ENCODE measurements at places on chromosomes 2 and 18.

DNA sequence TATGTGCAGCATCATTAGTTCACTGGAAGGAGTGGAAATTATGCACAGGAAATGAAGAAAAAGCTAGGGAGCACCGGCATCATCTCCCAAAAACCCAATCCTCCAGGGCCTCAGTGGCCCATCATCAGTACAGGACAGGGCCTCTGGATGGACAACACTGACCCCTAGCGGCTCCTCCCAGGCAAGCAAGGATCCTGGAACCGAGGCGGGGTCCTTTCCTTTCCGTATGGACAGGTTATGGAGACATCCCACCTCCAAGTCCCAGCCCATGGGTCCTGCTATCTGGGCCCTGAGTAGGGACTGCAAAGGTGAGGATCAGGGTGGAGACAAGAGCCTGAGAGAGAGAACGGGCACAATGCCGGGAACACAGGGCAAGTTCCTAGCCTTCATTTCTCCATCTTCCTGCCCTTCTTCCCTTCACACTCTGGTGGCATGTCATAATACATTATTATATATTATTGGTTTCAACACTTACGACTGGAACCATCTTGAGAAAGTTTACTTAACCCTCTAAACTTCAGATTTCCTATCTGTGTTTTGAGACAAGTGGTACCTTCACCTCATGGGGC is 68.2 kb downstream of the ZNF516 start:
- no peak for DNase-seq

GRCh38 chr2:62337403-62337802 is 141.5 kb downstream of the B3GNT2 start:
- DNase-seq, result no peak

- no peak for DNase-seq
These were observed 44.7 kb upstream of the TMEM131 start for GRCh38 chr2:98040331-98040939.

- DNase-seq, result no peak
These were observed 322.1 kb upstream of the TANK start for GRCh38 chr2:160838147-160838546.

DNA sequence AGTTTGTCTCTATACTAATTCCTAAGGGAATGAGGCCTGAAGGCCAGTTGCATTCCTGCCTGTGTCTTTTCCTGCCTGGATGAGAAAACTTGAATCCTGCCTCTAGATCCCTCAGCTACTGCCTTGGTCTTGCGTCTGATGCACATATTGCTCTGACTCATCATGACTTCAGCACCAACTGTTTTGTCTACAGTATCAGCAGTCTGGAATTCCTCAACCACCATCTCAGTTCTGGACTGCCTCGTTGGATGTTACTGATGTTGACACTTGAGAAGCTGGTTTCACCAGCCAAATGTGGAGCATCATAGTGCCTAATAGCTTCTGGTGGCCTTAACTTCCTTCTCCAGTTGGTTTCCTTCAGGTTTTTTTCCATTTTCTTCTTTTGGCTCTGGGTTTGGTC is 211.0 kb downstream of the CTNNA2 start:
- DNase-seq, result no peak

DNA sequence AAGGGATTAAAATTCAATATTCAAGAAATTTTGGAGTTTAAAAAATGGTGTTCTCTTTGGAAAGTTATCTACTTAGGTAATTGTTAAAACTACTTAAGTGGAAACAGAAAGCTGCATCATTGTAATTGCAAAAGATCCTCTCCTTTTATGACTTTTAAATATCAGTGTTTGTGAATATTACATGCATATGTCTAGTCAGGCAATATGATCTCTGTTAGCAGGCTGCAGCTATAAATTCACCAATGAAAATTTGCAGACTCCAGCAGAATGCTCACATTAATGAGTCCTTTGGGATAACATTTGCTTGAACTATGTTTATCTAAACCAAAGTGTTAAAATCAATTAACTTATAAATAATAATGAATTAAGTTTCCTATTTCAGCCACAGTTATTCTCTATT is 59.2 kb upstream of the CSRNP3 start:
- DNase-seq, result no peak

DNA sequence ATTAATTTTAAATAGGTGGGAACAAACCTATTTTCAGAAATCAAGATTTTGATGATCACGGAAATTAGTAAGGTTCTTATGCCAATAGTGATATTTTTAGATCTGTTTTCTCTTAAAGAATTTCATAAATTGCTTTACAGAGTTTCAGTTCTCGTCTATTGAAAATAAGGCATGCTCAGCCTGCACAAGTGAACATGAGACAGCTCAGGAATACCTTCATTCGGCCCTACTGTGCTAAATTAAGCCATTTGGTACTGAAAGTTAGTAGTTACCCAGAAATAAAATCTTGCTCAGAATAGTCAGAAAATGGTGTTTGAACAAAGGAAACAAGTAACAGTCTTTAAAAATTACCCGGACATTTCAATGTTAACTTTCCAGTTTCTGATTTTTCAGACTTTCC is 60.4 kb downstream of the DLGAP1 start:
- DNase-seq, result no peak

DNA sequence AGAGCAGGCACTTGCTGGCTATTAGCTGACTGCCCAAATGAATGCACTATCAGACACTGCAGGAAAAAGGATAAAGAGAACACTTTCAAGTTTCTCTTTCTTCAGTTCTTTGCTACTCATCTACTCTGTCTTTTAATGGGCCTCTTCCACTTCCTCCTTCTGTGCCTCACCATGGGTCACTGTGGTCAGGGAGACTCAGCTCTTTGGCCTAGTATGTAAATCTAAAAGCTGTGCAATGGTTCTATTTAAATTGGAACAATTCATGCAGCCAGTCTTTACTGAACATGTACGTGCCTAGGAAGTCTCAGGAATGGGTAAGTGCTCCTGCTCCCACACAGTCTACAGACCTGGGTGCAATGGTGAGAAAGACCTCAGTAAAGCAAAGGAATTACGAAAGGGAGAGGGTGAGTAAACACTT is 79.1 kb upstream of the DNMT3A start:
- no peak for DNase-seq

- DNase-seq, result no peak
These were observed 64.3 kb downstream of the EDAR start for GRCh38 chr2:108924580-108925251.

GRCh38 chr18:11872479-11873136 is 21.4 kb downstream of the CHMP1B start:
- no peak for DNase-seq

DNA sequence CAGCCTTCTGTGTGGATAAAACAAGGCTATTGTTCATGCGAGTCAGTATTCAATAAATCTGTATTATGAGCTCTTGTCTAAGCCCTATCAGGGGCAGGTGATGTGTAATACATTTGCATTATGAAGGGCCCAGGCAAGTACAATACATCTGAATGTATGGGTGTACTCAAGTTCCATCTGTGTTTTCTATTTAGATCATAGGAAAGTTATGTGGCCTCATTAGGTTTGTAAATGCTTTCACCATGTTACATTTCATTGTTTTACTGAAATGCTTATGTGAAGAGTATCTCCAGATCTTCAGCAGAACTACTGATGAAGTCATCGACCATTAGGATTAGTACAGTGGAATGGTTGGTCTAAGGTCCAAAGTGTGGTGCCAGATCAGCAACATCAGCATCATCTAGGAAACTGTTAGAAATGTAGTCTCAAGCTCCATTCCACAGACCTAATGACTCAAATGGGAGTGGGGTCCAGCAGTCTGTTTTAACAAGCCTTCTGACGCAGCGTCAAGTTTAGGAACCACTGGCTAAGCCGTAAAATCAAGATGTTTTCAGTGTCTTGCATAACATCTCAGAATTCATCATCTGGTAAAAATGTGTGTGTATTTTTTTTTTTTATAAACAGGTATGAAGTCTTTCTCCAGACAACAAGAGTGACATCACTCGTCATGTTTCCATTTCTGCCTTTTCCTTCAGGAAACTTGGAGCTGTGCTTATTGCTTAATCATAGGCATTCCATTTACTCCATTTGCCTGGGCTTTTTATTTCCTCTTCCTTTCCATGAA is 80.5 kb downstream of the LYPD6 start:
- no peak for DNase-seq

GRCh38 chr2:200003444-200003843 is 48.1 kb downstream of the MAIP1 start:
- DNase-seq, result no peak

- no peak for DNase-seq
These were observed 136.2 kb upstream of the RASGRP3 start for GRCh38 chr2:33340280-33340679.

GRCh38 chr2:16958266-16958665 is 292.6 kb upstream of the CYRIA start:
- no peak for DNase-seq

GRCh38 chr2:204706939-204707338 is 161.7 kb downstream of the PARD3B start:
- no peak for DNase-seq

GRCh38 chr18:3059272-3059671 is 46.3 kb upstream of the LPIN2 start:
- DNase-seq, result no peak

DNA sequence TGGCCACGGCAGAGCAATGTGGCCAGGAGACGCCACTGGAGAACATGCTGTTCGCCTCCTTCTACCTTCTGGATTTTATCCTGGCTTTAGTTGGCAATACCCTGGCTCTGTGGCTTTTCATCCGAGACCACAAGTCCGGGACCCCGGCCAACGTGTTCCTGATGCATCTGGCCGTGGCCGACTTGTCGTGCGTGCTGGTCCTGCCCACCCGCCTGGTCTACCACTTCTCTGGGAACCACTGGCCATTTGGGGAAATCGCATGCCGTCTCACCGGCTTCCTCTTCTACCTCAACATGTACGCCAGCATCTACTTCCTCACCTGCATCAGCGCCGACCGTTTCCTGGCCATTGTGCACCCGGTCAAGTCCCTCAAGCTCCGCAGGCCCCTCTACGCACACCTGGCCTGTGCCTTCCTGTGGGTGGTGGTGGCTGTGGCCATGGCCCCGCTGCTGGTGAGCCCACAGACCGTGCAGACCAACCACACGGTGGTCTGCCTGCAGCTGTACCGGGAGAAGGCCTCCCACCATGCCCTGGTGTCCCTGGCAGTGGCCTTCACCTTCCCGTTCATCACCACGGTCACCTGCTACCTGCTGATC is 4.9 kb downstream of the GPR17 start:
- no peak for DNase-seq

DNA sequence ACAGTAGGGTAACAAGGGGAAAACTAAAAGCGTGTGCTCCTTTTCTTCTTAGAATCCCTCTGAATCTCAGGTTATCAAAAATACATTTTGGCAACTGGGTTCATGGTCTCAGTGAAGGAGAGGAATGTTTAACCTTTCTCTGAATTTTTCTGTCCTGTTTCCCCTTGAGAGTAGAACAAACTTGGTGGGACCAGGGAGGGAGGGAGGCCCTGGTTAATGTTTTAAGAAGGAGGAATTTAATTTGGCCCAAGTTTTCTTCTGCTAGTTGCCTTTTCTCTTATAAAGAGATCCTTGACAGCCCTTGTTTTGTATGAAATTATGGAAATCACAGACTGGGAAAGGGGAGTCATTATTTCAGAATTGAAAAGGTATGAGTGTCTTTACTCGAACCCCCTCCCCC is 12.2 kb upstream of the POU3F3 start:
- no peak for DNase-seq

DNA sequence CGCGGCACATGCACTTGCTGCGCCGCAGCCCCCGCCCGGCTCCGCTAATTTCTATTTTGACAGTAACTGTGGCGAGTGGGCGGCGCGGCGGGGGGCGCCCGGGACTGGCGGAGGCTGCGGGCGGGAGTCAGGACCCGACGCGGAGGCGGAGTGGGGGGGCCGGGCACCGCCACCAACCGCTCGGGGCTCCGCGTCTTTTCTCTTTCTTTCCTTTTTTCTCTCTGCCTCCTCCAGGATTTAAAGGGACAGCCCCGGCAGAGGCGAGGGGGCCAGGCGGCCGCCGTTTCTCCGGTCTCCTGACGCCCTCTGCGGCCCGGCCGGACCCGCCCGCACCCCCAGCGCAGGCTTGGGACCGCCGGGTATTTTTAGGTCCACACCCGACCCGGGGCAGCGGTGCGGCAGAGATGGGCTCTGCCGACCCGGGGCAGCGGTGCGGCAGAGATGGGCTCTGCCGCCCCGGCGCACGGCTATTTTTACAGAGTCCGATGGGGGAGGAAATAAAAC is 460 bp upstream of the ZBTB7C start:
- no peak for DNase-seq

GRCh38 chr2:172084395-172084644 is 987 bp upstream of the DLX1 start:
- no peak for DNase-seq

DNA sequence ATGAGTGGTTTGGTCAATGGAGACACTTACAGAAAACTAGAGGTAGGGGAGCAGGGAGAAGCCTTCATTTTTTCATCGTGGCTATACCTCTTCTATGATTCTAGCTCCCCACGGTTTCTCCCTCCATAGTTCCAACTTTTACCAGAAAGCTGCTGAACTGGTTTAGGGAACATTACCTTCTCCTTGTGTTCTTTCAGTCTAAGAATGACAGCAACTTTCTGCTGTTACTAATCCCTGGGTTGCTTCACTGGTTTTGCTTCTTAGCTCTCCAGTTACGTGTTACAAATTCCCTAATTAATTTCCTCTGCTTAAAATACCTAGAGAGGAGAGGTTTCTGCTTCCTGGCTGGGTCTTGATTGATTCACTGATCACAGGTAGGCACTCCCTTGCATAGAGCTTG is 499.9 kb downstream of the SLC4A3 start:
- DNase-seq, result no peak

GRCh38 chr2:221042926-221043325 is 529.2 kb downstream of the EPHA4 start:
- DNase-seq, result no peak

- no peak for DNase-seq
These were observed 28.4 kb upstream of the RHOB start for GRCh38 chr2:20418519-20418918.

DNA sequence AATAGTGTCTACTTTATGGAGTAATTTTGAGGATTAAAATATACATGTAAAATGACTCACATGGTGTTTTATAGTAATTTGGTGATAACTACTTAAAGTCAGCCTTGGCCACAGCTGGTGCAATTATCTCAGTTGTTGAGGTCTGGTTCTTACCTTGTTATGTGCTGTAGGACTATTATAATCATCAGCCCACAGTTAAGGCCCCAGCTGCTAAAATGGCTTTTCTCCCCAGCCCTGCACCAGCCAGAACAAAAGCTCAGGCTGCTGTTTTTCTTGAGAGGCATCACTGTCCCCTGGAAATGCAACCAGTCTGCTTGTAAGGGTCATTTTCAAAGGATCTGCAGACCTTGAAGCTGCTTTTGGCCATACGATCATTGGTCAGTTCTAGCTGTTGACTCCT is 283.3 kb upstream of the THUMPD2 start:
- DNase-seq, result no peak

DNA sequence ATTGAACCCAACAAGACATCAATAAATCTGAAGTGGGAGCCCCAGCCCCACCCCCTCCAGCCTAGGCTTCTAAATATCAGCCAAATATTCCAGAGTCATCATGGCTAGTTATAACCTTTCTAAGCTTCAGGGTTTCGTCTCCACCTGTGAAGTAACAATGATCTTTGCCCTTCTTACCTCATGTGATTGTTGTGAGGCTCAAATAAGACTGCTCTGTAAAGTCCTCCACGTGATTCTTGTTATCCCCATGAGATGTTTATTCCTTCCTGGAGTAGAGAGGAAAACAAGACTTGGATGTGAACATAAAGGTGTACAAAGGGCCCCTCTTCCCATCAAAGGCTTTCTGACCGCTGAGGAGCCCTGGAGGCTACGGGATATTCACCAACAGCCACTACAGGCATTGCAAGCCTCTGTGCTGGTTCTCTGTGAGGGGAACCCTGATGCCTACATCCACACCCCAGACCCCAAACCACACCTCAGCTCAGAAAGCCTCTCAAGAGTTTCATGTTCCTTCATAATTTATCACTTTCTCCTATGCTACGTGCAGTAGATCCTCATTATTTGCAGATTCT is 20.1 kb upstream of the REEP1 start:
- no peak for DNase-seq

Measured in activated naive CD4-positive, alpha-beta T cell (primary cell).